IPS-NIHi11 (cell line): ENCODE measurements at places on chromosomes 11 and 22.

DNA sequence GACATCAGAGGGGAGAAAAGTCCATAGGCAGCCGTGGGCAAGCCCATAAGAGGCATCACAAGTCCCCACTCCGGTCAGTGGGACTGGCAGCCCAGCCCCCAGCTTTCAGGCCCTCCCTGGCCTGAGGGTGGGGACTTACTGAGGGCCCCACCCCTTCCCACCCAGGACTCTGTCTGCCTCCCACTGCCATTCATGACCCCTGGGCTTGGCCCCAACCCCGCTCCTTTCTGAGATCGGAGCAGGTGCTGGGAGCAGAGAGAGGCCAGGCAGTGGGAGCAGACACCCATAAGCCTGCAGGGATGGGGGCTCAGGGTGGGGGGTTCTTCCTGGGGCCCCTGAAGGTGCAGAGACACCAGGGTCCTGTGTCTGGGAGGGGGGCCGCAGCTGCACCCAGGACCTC, 5.1 kb downstream of the UPK2 start:
- no peak for DNase-seq

- DNase-seq: no peak
These were observed 14.1 kb downstream of the CREB3L1 start for GRCh38 chr11:46291441-46292150.

- DNase-seq: no peak
These were observed 64.0 kb downstream of the CWC15 start for GRCh38 chr11:94909371-94909820.

- DNase-seq: no peak
These were observed 82.3 kb downstream of the PDE2A start for GRCh38 chr11:72591785-72592502.

DNA sequence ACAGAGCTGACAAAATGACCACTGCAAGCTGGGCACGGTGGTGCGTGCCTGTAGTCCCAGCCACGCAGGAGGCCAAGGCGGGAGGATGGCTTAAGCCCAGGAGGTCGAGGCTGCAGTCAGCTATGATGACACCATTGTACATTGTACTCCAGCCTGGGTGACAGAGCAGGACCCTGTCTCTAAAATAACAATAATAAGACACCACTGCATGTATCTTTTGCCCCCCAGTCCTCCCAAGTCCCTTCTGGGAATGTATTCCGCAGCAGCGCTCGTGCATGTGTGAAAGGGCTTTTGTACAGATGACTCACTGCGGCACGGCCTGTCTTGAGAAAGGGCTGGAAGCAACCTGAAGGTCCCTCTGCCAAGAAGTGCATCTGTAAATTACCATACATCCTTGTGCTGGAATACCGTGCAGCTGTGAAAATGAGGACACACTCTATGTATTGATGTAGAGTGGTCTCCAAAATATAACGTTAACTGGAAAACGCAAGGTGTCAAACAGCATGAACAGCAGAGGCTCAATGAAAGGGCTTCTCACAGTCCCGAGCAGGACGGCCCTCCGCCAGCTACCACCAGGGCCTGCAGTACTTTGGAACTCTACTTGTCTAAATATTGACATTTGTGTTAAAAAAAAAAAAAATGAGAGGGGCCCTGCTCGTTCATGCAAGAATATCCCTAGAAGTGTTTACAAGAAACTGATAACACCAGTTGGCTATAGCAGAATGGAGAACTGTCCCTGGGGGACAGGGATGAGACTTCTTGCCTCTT, 9.0 kb upstream of the CDC42EP2 start:
- no peak for DNase-seq

GRCh38 chr22:17137861-17138425, 16.8 kb upstream of the TMEM121B start:
- no peak for DNase-seq

DNA sequence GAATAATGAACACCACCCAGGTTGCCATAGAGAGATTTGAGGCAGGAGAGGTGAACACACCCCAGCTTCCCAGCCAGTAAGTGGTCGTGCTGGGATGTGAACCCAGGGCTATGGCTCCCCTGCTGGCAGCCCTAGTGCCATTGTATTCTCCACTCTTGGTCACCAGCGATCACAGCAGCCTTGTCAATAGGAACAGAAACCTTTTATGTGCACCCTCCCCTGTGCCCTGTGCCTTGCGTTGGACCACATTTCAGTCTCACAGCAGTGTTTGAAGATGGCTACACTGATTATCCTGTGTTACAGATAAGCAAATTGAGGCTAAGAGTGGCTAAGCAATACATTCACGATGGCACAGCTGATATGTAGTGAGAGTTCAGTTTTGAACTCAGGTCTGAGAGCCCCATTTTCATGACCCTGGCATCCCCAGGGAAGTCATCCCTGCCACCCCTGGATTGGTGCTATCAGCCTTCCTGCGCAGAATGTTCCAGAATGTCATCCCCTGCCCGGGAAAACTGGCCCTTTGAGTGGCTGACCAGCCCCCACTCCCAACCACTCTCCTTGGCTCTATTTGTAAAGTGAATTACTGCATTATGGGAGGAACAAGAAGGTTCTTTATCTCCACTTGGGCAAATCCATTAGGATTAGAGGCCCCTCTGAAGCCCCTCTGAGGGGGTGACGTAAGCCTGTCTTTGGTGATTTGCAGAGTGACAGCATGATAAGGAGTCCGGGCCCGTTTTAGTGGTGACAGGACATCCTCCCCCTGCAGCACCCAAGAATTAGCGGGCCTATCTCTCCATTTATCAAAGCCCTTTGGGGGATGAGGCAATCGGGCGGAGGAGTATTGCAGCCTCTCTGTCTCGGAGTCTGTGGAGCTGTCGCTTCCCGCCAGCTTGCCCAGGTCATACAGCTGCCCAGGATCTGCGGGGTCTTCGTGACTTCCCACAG, 30.9 kb downstream of the SMIM38 start:
- DNase-seq: no peak

- no peak for DNase-seq
These were observed 81.1 kb downstream of the MORC2 start for GRCh38 chr22:30887453-30887852.

- DNase-seq: no peak
These were observed 85.2 kb downstream of the RELT start for GRCh38 chr11:73461335-73461840.

GRCh38 chr11:91156041-91156440, 933.2 kb upstream of the CHORDC1 start:
- DNase-seq: no peak

GRCh38 chr22:44428941-44429830, 68.8 kb downstream of the RTL6 start:
- DNase-seq: no peak

GRCh38 chr11:47148270-47148669, 28.4 kb downstream of the ARFGAP2 start:
- no peak for DNase-seq

GRCh38 chr11:9461760-9462134, 935 bp downstream of the ZNF143 start:
- no peak for DNase-seq

DNA sequence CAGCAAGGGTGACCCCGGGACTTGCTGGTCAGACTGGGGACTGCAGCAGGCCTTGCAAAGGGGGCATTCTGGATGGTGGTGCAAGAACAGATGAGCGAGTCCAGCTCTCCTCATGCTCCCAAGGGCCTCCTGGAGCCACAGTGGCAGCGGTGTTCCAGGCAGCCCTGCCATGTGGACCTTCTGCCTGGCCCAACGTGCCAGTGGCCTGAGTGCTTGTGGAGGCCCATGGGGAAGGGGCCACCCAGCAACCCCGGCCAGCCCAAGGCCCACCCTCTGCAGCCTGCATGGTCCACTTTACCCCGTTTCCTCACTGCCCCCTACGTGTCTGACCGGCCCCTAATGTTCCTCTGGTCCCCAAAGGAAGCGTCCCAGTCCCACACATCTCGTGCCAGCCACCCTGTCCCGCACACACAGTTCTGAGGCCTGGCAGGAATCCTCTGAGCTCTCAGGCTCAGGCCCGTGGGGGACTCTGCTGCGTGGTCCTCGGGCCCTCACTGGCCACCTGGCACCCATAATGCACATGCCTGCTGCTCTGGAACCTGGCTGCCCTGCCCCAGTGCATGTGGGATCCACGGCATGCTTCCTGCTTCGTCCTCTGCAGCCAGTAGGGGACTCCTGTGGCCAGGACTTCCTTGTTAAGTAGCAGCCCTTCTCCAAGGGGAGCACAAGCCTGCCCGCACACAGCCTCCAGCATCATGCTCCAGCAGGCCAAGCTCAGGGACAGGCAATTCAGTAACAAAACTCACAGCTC, 85.5 kb downstream of the DGCR2 start:
- no peak for DNase-seq

DNA sequence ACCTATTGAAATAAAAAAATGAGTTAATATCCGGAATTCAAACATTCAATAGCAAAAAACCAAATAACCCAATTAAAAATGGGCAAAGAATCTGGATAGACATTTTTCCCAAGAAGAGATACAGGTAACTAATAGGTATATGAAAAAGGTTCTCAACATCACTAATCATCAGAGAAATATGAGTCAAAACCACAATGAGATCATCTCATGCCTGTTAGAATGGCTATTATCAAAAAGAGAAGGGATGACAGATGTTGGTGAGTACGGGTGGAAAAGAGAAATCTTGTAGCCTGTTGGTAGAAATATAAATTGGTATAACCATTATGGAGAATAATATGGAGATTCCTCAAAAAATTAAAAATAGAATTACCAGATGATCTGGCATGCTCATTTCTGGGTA, 26.9 kb upstream of the OR6M1 start:
- no peak for DNase-seq

- no peak for DNase-seq
These were observed 566.8 kb upstream of the KIRREL3 start for GRCh38 chr11:127567237-127567932.

- DNase-seq: no peak
These were observed 8.2 kb downstream of the LRFN4 start for GRCh38 chr11:66864924-66865697.

DNA sequence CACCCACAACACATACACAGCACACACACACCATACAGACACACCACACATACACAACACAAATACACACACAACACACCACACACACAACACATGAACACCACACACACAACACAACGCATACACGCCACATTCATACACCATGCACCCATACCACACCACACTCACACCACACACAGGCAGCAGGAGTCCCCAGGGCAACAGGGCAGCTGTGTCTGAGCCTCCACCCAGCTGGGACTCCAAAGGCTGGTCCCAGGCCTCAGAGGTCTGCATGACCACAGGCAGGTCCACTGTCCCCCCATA, 3.3 kb upstream of the WNT7B start:
- DNase-seq: no peak

- no peak for DNase-seq
These were observed 147.5 kb downstream of the LDLRAD3 start for GRCh38 chr11:36091256-36091811.

- DNase-seq: no peak
These were observed 14.4 kb downstream of the UFD1 start for GRCh38 chr22:19464546-19464945.

- no peak for DNase-seq
These were observed 6.1 kb downstream of the ASCC2 start for GRCh38 chr22:29831958-29832357.

GRCh38 chr11:75554258-75555022, 7.6 kb upstream of the SERPINH1 start:
- DNase-seq: peak; percentile 81

DNA sequence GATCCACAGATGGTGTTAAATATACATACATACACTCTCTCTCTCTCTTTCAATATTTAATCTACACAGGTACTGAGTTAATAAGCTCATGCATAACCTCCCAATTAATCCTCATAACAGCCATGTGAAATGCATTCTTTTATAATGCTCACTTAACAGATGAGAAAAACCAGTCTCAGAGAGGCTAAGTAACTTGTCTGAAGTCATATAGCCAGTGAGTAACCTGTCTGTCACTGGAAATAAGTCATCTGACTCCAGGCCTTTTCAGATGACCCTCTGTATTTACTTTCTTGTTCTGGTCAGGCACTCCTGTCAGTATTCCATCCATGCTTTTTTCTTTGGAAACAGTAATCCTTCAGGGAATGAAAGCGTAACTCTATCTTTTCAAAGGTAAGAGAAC, 594.0 kb upstream of the TENM4 start:
- DNase-seq: no peak

GRCh38 chr11:10892250-10892649, 34.4 kb upstream of the ZBED5 start:
- no peak for DNase-seq

- no peak for DNase-seq
These were observed 104.5 kb downstream of the PDE3B start for GRCh38 chr11:14748090-14748489.

DNA sequence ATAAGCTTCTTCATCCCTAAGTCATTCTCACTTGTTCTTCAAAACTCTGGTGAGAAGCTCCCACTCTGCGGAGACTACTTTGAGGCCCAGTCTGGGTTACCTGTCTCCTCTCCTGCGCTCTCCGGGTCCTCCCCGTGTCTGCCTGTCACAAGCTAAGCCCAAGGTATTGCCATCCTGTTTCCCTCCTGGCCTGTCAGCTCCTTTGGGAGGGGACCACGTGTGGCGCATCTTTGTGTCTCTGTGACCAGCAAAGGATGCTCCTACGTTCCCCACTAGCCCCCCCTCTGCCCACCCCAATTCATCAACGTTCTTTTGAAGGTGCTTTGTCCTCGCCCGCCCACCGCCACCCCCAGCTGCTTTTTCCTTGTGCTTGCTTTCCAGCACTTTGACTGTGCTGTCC, 31.8 kb upstream of the FBLN1 start:
- DNase-seq: no peak

DNA sequence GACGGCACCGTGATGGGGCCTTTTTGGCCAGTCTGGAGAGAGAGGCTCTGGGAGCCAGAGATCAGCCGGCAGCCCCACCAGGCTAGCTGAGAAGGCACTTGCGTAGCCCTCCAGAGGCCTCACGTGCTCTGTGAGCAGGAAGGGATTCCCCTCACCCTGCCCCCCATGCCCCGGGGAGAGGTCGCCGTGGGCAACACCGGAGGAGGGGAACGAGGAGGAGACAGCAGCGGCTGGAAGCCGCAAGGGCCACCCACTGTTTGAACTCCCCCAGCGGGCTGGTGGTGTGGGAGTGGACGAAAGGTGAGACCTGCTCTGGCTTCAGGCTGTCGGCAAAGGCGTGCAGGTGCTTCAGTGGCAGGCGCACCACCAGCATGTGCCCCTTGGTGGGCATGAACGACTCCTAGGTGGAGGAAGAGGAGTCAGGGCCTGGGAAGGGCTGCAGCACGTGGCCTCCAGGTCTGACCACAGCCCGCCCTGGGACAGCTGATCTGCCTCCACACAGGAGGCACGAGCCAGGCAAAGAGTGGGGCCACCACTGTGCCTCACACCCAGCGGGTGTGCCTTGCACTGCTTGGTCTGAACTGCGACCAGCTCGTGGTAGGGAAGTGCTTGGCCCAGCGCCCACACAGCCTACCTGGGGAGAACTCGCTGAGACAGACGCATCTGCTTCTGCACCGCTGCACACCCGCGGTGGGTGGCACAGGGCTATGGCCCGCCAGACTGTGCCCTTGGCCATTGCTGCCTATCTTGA, 99.9 kb downstream of the MED15 start:
- no peak for DNase-seq
